LHCN-M2 (cell line): ENCODE measurements at places on chromosomes 3 and 15.

DNA sequence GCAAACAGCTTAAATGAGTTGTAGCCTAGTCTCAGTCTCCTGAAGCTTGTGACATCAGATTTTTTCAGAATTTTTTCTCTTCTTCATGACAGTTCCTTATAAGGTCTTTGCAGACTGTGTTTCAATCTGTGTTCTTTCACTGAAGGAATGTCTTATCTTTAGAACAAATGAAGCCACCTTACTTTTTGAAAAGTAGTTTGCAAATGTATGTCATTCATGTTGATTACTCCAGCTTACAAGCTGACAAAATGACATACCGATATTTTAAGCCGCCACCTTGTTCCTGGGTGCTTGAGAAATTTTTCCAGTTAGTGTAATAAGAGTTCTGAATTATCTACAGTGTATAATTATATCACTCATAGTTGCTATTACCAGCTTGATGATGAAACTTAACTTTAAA, 57.0 kb downstream of the ASTE1 start:
- no peak for DNase-seq

DNA sequence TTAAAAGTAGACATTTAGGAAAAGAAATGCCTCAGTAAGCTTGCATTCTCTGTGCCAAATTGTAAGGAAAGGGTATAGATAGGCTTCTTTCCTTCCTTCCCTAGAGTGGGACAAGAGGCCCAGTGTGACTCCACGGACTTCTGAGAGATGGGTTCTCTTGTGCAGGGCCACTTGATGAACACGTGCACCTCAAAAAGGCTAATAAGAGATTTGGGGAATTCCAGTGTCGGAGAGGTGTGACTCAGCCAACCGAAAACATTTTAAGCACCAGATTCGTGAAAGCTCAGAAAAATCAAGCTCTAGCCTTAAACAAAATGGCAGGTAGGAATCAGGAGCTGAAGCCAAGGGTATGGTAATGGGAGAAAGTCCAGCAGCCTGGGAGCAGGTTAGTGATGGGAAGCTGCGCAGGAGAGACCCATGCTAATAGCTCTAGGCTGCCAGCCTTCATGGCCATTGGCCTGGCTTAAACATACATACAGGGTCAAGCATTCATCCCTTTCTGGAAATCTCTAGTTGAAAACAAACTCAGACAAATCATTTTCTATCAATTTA, 56.2 kb downstream of the SV2B start:
- DNase-seq = no peak

- peak; percentile 93 for DNase-seq
Observed at GRCh38 chr3:46558184-46559043, 7.7 kb downstream of the LRRC2 start.

DNA sequence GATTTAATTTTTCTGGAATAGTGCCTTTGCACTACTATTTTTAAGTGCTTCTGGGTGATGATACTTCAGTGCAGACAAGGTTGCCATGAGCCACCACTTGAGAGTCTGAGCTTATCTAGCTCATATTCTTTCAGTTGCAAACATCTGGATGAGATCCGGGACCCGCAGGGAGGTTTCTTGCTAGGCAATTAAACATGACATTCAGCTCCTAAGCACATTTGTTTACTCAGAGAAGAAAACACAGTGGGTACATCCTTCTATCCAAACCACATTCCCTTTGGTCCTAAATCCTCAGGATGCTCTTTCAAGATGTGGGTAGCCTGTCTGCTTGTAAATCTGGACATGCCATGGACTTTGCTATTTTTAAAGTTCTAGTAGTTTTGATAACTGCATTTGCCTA, 12.0 kb downstream of the PLSCR1 start:
- no peak for DNase-seq

DNA sequence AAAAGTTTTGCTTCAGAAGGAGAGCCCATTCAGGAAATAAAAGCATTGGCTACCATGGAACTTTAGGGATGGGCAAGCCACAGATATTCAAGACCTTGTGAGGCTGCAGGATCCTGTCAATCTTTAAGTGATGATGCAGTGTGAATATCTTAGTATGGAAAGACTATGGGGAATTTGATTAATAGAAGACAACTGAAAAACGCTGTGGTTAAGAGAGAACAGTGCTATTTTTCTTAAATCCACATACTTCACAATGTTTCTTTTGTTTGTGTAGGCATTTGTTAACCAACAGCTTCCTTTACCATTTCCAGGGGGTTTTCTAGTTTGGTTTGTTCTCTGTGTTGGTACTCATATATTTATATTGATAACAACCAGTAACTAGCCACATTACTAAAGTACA, 90.3 kb downstream of the TMEM212 start:
- no peak for DNase-seq

GRCh38 chr3:46607603-46608028, 4.7 kb upstream of the FAM240A start:
- DNase-seq = no peak

GRCh38 chr3:81484520-81484919, 276.9 kb downstream of the GBE1 start:
- DNase-seq = no peak

- no peak for DNase-seq
Observed at GRCh38 chr3:108822123-108822897, at the start of gene TRAT1. TSS of gene TRAT1 (plus strand) at chr3:108822786. CDS start at chr3:108822928, 142 bp downstream.

DNA sequence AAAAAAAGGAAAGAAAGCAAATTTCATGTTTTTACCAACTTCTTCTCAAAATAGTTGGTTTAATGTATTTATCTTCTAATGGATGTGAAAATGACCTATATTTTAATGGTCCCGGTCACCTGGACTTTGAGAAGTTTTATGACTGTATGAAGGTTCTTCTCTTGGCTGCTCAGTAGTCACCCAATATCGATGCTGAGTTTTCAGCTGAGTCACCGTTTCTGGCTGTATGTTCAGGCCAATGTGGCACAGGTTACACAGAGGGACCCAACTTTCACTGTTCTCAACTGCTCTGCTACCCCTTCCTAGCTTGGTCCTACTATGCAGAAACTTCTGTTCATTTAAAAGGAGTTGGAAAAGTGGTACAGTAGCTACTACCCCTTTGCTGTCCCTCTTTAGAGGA, 25.8 kb downstream of the VGLL3 start:
- DNase-seq = no peak

- no peak for DNase-seq
Observed at GRCh38 chr3:133187870-133188379, 149.7 kb downstream of the TMEM108 start.

GRCh38 chr15:42392309-42393024, 33.2 kb downstream of the CAPN3 start:
- DNase-seq = no peak

GRCh38 chr15:66796343-66796742, 94.3 kb downstream of the SMAD6 start:
- no peak for DNase-seq

GRCh38 chr3:78434801-78435200, 1333.0 kb downstream of the ROBO1 start:
- DNase-seq = no peak

DNA sequence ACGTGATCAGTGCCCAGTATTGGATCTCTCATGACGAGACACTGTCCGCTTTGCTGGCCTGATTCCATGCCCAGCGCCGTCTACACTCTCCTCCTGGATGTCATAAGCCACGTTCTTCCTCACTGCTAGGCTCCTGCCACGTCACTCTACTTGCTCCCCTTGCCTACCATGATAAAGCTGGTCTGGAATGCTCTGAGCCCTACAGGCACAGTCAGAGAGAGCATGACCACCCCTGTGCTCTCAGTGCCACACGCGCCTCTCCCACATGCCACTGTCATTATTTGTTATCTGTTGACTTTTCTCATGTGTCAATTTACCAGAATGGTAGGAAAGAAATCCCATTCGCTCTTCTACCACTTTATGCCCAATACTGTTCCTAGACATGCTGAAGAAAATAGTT, 148.6 kb downstream of the ANO10 start:
- no peak for DNase-seq

- peak; percentile 91 for DNase-seq
Observed at GRCh38 chr15:76206325-76206976, 104.8 kb downstream of the ETFA start.

DNA sequence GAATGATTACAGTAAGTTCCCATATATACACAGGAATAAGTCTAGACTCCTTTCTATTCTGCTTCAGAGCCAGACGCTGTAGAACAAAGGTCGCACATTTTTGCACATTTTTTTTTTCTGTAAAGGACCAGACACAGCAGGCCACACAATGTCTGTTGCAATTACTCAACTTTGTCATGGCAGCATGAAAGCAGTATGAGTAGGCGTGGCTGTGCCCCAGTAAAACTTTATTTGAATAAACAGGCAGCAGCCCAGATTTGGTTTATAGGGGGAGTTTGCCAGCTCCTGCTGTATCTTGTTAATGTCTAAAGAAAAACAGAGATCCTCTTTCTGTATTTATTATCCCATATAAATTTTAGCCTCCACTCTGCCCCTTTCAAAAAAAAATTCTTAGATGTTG, 708.3 kb downstream of the FHIT start:
- DNase-seq = no peak

- no peak for DNase-seq
Observed at GRCh38 chr15:81296673-81297072, 27.3 kb downstream of the STARD5 start.

DNA sequence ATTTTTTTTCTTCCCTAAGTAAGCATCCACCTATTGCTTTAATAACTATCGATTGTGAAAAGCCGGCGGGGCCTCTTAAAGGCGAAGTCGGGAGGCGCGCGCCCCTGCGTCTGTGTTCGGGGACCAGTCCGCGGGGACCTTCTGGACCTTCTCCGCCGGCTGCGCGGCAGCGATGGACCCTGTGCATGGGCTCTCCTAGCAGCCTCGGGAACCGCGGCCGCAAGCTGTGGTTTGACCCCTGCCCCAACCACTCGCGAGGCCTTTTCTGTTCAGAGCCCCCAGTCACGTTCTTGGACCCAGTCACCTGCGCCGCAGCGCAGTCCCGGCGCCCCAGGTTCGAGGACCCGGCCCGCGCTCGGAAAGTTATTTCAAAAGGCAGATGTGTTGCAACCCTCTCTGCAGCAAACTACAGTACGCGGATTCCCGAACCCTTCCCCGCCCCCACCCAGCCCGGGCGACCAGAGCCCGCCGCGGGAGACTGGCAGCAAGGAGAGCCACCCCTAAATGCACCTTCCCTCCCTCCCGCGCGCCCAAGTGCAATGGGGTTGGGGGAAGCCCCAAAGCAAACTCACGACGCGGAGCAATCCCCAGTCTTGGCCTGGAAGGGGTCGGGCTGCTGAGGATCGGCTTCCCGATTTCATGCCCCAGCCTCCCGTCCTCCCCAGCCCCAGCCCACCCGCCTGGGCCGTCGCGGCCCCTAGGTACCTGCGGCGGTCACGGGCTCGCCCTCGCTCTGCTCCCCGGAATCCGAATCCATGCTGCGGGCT, 684 bp downstream of the TNFAIP8L3 start:
- DNase-seq = peak; percentile 54

- no peak for DNase-seq
Observed at GRCh38 chr15:26901041-26901440, 34.2 kb downstream of the GABRA5 start.

DNA sequence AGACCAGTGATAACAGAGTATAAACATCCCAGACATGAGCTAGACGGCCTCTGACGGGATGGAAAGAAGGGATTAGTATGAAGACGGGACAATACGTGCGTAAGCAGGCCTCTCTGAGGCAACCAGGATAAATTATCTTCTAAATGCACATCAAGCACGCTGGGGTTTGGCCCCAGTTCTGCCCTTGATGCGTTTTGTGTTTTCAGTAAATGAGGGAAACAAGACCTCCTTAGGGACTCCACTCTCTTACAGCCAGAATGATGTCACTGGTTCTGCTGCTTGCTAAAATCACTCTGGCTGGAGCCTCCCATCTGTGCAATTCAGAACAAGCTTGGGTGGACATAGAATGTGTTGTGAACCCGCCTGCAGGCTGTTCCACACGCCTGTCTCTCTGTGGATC, 156.0 kb upstream of the MCTP2 start:
- no peak for DNase-seq

GRCh38 chr3:119669906-119670570, 7.2 kb downstream of the COX17 start:
- DNase-seq = peak; percentile 47

- DNase-seq = peak; percentile 29
Observed at GRCh38 chr3:170180079-170180907, 1.2 kb downstream of the PHC3 start.

- no peak for DNase-seq
Observed at GRCh38 chr15:26084771-26085170, 221.6 kb upstream of the ATP10A start.

DNA sequence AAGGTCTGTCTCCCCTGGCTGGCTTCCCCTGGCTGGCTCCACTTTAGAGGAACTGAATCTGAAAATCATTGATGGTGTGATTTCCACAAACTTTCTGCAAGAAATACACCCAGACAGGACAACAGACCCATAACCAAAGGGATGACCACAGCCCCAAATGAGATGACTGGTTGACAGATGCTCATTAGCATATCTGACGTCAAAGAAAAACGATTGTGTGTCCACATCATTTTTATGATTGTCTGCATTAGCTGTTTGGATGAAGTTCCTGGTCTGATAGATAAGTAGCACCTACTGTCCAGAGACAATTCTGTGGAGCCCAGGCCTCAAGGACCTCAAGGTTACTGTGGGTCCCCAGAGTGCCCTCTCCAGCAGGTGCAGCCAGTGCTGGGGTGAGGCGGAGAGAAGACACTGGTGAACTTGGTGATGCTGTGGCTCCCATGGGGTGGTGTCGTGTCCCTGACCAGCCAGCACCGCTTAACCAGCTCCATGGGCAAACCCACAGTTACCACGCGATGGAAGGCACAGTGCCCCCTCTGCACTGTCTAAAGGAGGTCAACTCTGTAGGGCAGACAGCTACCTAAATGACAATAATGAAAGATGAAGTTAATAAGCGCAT, 127.4 kb downstream of the NSMCE3 start:
- no peak for DNase-seq

GRCh38 chr15:82058517-82059204, 12.8 kb upstream of the MEX3B start:
- DNase-seq = no peak

GRCh38 chr15:71629781-71630474, 180.4 kb upstream of the NR2E3 start:
- DNase-seq = no peak

DNA sequence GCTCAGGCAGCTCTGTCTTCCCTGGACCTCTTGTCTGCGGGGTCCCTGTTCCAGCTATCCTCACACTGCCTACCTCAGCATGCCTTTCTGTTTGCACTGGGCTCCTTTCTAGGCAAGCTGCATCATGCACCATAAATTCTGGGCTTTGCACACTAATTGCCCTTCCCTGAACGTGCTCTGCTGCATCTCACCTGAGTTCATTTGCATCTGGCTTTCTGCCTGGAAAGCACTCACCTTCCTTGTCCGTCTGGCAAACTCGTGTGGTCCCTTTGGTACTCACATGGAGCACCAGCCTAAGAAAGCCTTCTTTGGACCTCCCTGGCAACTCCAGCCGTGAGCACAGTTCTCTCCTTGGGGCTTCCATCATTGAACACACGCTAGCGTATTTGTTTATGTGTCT, 365.6 kb downstream of the SV2B start:
- DNase-seq = no peak
